ENCODE measurements at places on chromosomes 2 and 18.

DNA sequence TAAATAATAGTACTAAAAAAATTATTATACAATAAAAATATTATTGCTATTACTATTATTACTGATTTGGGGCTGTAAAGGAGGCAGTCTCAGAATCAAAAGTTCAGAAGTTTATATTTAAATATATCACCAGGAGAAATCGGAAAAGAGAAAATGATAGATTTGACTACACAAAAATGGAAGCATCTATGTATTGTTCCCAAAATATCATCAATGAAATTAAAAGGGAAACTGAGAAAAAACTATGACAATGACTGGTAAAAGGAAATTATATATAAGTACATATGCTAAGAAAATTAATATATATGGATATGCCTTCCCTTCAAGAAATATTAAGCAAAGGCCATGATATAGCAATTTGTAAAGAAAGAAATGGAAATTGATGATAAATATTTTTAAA is 7.7 kb upstream of the TXNDC2 start:
- no peak for DNase-seq

DNA sequence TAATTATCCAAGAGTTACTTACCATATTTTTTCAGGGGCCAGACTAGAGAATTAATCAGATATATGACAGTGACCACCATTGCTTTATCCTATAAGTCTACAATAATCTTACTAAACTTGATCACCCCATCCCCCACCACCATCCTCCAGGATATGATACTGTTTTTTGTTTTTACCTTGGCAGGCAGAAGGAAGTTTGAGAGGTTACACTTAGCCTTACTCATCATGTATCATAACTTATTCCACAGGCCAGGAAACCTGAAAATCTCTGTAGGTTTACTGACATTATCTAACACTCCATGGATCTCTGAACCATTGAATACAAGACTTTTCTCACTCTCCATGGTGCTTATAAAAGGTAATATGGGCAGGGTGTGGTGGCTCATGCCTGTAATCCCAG is 602.7 kb downstream of the KCNJ3 start:
- no peak for DNase-seq

DNA sequence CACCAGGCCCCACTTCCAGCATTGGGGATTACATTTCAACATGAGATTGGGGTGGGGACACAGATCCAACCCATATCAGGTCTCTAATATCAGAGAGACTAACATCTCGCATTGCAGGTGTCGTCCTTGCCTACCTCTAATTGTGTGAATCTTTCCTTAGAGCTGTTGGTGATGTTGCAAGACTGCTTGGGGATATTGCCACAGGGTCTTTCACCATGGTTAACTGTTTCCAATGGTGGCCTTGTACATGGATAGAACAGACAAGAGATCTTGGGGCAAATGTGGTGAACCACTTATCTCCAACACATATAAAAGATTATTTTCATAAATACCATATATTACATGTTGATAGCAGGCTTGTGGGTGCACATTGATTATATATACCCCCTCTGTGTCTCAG is 270.3 kb upstream of the LINC00305 start:
- no peak for DNase-seq

GRCh38 chr2:217362710-217363109 is 502.8 kb upstream of the TNP1 start:
- no peak for DNase-seq

DNA sequence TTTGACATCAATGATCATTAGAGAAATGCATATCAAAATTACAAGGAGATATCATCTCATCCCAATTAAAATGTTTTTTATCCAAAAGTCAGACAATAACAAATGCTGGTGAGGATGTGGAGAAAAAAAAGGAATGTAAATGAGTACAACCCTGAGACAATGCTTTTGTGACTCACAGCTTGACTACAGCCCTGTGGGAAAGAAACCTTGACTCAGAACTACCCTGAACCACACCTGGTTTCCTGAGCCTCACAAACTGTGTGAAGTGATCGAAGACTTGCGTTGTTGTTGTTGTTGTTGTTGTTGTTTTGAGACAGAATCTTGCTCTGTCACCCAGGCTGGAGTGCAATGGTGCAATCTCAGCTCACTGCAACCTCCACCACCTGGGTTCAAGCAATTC is 266.6 kb upstream of the MYT1L start:
- no peak for DNase-seq

- DNase-seq: no peak
These were observed 4.3 kb downstream of the GAD1 start for GRCh38 chr2:170820757-170821530.

DNA sequence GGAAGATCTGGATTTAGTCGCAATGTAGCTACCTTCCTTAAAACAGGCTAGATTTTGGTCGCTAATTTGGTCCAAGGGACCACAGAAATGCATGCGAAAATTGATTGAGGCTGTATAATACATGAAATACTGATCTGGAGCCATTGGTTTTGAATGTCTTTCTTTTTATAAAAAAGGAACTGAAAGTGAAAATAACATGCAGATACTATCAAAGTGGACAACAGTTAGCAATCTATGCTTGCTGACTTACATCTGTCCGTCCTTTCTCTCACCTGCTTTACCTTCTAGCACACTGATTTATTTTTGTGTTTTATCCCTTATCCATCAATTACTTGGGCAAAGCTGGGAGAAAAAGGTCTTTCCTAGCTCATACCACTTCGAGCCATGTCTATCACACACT is 1459.8 kb upstream of the ACVR2A start:
- DNase-seq: no peak

GRCh38 chr2:224421065-224421464 is 19.2 kb upstream of the FAM124B start:
- no peak for DNase-seq

GRCh38 chr2:25994509-25994908 is 12.2 kb upstream of the KIF3C start:
- DNase-seq: no peak
